ENCODE measurements at places on chromosomes 1 and 21. TPM values are rescaled to one million over a fixed set of nuclear protein-coding genes. Genes with fewer than 3 reads are reported as not detected.

DNA sequence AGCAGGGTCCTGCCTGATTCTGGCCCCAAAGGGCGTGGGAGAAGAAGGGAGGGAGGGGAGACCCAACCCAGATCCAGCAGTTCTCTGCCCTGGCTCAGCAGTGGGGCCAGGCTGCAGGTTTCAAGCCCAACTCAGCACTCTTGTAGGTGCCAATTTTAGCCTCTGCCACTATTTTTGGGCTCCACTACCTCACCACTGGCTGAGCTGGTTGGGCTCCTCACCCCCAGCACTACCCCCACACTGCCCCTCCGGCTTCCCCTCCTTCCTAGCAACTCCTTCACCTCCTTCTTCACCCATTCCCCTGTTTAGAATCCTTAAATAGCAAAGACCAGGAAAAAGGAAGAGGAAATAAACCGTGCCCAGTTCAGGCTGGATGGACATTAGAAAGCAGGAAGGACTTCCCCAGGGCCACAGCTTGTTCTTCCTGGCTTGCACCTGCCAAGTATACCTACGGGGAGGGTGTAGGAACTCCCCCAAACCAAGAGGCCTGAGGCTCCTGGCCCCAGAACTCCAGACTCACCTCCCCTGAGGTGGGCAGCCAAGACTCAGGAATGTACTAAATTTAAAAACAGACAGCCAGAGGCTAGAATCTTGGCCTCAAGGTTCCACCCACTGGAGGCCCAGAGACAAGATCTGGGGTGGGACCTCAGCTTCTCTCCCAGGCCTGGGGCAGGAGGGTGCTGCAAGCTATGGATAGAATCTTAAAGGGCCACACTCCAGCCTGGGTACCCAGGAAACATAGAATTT, 1.4 kb upstream of the ARHGEF2 start:
- no peak for DNase-seq

DNA sequence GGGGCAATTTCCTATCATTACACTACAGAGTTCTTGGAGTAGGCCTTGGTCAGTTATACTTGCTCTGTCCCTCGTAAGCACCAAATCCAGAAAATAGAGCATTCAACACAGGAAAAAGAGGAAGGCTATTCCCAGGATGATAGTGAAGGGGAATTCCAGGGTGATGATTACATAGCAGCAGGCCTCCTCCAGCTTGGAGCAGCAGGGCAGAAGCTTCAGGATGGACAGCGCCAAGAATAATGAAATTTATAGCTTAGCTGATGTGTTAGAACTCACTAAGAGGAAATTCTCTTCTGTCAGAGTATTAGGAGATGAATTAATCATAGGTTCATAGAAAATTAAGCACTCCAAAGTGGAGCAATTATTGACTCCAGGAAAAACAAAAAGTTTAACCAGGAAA, 10.8 kb upstream of the SMAP2 start:
- DNase-seq, result peak; percentile 44

DNA sequence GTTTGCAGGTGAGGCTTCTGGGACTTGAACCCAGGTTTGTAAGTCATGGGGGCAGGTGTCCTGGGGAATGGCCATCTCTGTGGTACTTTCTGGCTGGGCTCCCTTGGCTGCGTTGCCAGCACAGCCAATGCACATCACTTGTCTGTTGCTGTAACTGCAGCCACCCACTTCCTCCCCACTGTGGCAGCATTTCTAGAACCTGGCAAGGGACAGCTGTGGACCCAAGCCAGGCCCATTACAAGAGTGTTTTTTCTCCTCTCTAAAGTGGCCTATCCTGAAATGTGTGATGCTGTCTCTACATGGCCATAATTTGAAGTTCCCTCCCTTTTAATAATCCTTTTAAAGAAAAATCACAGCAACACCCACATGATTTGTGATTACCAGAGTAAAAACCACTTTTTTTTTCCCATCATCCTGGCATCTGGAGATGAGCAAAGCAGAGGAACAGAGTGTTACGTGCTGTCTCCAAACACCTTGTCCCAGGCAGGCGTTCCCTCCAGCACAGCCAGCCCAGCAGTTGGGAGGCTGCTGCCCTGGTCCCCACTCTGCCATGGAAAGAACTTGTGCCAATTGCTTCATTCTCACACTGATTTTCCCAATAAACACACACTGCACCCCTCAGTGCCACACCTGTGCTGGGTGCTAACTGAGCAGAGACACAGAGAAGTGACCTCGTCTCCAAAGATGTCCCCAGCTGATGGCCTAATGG, 360.6 kb upstream of the USP24 start:
- peak; percentile 14 for DNase-seq

GRCh38 chr21:19029816-19030215, 626.2 kb upstream of the TMPRSS15 start:
- no peak for DNase-seq

GRCh38 chr1:51927029-51927428, 48.5 kb upstream of the NRDC start:
- peak; percentile 11 for DNase-seq

DNA sequence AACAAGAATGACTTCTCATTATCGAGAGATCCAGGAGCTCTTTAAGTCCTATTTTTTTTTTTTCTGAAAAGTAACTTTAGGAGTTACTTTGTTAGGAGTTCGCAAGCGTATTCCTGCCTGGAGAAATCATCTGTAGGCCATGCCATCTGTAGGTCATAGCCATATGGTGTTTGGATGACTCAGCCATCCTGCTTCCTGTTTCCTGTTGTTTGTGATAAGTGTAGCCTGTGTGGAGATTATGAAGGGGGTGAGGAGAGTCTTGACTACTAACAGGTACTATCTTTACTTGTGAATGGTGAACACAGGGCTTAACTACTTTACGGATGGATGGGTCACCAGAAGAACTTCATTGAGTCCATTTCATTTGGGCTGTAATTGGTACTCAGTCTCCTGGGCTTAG, 327.2 kb downstream of the PTPRU start:
- peak; percentile 50 for DNase-seq

GRCh38 chr1:204232526-204232925, 18.7 kb upstream of the GOLT1A start:
- peak; percentile 29 for DNase-seq

DNA sequence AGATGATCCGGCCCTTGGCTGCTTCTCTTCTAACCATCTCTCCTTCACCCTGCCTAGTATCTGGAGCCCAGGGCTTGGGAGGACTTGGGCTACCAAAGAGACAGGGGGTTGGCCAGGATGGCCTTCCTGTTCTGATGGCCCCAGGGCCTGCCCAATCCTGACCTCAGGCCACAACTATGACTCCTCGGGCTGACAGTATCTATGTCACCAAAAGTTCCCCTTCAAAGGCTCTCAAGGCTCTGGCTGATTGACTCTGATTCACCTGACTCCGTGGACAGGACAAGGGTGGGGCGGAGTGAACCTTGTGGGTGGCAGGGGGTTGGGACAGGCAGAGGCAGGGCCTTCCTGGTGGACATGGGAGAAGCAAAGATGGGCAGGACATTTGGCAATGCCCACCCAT, 12.7 kb downstream of the MEF2D start:
- DNase-seq, result no peak

DNA sequence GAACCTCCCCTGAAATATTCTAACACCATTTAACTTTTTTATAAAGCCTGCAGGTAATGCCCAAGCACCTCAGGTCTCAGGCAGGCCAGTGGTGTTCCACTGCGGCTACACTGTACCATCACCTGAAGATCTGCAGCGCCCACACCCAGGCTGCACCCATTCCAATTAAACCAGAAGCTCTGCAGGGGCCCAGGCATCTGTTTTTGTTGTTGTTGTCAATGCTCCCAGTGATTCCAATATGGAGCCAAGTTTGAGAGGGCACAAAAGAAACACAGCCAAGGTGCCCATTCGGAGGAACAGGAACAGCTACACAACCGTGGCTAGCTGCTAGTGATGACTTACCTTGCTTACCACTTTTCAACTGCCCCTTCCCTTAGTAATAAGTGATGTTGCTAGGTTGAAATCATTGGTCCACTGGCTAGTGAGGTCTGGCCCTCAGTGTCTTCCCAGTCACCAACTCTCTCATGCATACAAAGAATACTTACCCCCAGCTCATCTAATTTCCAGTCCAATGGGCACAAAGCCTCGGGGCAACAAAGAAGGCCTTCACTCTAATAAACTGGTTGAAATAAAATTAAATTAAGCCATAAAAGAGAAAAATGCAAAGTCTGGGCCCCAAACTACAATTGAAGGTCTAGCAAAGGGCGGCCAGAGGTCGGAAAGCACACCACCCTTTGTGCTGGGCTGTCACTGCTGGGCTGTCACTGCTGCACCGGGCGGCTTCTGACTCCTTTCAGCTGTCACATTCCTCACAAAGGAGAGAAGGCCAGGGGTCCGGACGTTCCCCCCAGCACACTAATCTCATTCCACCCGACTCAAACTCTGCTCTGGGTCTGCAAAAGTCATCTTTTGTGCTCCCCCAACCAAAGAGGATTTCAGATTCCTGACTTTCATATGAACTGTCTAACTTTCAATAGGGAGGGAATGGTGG, 34.9 kb downstream of the SIPA1L2 start:
- DNase-seq, result no peak

GRCh38 chr1:67771749-67772148, 61.5 kb downstream of the GNG12 start:
- DNase-seq, result peak; percentile 79

GRCh38 chr1:201724766-201725118, 104.2 kb upstream of the IPO9 start:
- DNase-seq, result peak; percentile 28

GRCh38 chr1:237303929-237304328, 261.9 kb downstream of the RYR2 start:
- no peak for DNase-seq

The KCNA3 gene
- 5.6 TPM for total RNA-seq

The CNKSR1 gene
- total RNA-seq, result not detected
